GM13976 (cell line): ENCODE measurements at places on chromosomes 6 and 20.

GRCh38 chr6:142844065-142844755, 100.8 kb downstream of the HIVEP2 start:
- DNase-seq, result no peak

- no peak for DNase-seq
Observed at GRCh38 chr6:143603455-143603854, 74.3 kb upstream of the PHACTR2 start.

GRCh38 chr20:47973519-47974233, 188.4 kb upstream of the SULF2 start:
- no peak for DNase-seq

GRCh38 chr20:39105551-39105950, 143.4 kb downstream of the DHX35 start:
- no peak for DNase-seq

DNA sequence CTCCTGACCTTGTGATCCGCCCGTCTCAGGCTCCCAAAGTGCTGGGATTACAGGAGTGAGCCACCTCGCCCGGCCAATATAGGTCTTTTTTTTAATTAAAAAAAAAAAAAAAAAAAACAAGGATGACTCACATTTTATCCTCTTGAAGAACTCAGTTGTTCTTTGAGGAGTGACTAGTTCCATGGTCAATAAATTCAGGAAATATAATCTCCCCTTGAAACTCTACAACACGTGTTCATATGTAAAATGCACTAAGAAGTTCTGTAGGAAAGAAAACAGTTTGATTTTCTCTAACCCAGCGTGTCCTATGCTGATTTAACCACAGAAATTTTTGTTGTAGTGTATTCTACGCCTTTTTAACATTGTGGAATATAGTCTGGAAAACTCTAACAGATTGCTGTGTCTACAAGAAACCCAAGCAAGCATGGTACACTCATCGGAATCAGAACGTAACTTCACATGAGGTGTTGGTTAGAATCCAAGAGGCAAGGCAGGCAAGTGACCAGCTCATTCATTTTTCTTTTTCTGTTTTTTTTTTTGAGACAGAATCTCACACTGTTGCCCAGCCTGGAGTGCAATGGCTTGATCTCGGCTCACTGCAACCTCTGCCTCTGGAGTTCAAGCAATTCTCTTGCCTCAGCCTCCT, 79.0 kb upstream of the ZNF217 start:
- no peak for DNase-seq

GRCh38 chr20:725491-725890, 42.8 kb downstream of the SLC52A3 start:
- no peak for DNase-seq

- no peak for DNase-seq
Observed at GRCh38 chr20:41446456-41446855, 79.8 kb upstream of the EMILIN3 start.

DNA sequence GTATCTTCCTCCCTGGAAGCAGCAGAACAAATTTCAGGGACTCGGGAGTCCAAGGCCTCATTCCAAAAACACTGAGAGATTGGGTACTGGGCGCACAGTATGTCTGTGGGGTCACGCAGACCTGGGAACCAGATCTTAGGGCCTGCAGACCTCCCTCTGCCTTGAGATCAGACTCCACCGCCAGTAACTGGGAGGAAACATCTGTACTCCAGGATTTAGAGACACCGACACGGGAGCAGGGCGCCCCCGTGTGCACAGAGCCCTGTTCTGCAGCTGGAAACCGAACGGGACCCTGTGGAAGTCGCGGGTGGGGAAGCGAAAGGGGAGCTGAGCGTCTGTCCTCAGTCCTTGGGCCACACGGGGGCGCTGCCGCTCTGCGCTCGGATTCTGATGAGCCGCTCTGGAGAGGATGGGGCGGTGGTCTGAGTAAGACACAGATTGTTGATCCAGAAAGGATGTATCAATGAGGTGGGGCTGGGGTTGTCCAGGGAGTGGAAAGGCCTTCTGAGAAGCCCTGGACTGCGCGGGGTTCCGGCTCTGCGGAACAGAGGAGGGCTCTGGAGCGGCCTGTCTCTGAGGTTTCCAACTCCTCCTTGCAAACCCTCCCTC, 35.7 kb upstream of the HLA-E start:
- peak; percentile 92 for DNase-seq

DNA sequence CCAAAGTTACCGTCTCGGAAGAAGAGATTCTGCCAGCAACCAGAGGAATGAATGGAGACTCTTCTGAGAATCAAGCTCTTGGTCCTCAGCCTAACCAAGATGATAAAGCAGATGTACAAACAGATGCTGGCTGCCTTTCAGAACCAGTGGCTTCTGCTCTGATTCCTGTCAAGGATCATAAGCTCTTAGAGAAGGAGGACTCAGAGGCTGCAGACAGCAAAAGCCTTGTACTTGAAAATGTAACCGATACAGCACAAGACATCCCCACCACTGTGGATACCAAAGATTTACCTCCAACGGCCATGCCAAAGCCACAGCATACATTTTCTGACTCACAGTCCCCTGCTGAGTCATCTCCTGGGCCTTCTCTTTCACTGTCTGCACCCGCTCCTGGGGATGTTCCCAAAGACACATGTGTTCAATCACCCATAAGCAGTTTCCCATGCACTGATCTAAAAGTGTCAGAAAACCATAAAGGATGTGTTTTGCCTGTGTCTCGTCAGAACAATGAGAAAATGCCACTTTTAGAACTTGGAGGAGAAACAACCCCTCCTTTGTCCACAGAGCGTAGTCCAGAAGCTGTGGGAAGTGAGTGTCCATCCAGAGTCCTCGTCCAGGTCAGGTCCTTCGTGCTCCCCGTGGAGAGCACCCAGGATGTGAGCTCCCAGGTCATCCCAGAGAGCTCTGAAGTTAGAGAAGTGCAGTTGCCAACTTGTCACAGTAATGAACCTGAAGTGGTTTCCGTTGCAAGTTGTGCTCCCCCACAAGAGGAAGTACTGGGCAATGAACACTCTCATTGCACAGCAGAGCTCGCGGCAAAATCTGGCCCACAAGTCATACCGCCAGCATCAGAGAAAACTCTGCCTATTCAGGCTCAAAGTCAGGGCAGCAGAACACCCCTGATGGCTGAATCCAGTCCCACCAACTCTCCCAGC, 109.6 kb downstream of the RTN4IP1 start:
- peak; percentile 29 for DNase-seq

DNA sequence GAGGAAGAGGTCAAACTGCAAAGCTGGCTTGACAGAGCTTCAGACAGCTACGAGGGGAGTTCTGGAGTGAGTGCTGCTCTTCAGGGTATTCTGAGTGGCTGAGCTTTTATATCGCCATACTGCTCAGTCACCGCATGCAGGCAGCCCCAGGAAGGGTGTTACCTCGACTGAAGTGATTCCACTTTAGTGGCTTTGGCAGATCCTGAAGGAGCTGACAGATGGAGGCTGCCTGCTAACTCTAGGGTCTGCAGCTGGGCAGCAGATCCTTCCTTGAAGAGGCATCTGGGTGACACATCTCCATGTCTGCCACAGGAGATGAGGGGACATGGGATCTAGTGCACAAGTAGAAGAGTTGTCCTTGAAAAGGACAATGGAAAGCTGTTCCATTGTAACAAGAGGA, 3.7 kb upstream of the DEK start:
- no peak for DNase-seq

- no peak for DNase-seq
Observed at GRCh38 chr6:107080036-107080435, 35.3 kb downstream of the BEND3 start.
